Omental fat pad (tissue), 4 donors: ENCODE measurements at places on chromosomes 3 and 15. TPM values are rescaled to one million over a fixed set of nuclear protein-coding genes. Genes with fewer than 3 reads are reported as not detected.

The UNC13C gene
- total RNA-seq: under 0.01 TPM

The WDR93 gene
- total RNA-seq: 1.1 TPM

The PTX3 gene
- total RNA-seq: 727 TPM

The MTMR10 gene
- 42.4 TPM for total RNA-seq

The TGM5 gene
- total RNA-seq: not detected

The PDIA5 gene
- 12.0 TPM for total RNA-seq

GRCh38 chr3:121793078-121793477 is 41.8 kb downstream of the IQCB1 start:
- DNase-seq: no peak

DNA sequence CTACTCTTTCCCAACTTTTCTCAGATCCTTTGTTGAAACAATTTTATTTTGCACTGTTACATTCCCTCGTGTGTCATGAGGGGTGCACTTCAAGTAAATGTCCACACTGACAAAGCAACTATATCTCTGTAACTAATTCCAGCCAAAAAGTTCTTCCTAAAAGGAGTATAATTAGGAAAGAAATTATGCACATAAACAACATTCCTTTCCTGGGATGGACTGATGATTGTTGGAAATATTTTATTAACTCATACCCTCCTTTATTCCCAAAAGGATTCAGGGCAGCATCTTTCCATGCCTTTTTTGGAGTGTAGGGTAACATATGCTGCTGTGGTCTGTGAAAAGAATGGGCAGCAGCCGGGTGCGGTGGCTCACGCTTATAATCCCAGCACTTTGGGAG is 426.1 kb upstream of the THBS1 start:
- DNase-seq: no peak

DNA sequence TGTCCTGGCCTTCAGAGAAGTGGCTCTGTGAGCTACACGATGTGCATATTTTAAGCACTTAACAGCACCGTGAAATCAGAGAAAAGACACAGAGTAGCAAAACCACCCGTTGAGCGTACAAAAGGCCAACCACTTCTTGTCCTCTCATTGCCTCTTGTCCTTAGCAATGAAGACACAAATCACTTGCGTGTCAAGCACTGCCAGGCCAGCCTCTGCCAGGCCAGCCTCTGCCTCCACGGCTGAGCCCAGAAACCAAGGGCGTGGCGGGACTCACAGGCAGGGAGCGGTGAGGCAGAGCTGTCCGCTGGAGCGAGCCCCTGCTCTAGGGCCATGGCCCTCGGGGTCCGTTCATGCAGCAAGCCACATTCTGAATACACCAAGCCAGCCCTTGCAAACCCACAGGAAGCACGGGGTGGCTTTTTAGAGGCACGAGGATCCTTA is 4.0 kb downstream of the MUC4 start:
- DNase-seq: no peak

DNA sequence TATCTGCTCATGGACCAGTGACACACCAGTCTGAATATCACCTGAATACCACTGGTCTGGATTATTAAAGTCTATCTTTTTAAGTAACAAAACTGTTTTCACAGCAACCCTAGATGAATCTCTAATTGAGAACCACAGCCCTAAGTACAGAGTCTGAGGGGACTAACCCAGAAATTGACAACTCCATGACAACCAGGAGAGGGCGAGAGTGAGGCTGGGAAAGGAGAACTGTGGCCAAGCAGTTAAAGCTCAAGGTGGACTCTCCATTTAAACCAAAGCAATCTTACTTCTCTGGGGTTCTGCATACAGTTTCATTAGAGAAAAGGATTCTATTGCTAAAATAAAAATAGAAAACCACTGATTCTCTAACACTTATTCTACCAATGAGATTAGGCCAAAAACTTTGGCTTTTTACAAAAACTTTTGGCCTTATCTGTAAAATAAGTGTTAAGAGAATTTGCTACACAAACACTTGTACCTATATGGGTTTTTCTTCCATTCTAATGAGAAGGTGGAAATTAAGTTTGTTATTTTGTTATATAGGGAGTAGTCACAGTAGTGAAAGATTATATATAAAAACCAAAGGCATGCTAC is 11.4 kb downstream of the NEK10 start:
- no peak for DNase-seq

DNA sequence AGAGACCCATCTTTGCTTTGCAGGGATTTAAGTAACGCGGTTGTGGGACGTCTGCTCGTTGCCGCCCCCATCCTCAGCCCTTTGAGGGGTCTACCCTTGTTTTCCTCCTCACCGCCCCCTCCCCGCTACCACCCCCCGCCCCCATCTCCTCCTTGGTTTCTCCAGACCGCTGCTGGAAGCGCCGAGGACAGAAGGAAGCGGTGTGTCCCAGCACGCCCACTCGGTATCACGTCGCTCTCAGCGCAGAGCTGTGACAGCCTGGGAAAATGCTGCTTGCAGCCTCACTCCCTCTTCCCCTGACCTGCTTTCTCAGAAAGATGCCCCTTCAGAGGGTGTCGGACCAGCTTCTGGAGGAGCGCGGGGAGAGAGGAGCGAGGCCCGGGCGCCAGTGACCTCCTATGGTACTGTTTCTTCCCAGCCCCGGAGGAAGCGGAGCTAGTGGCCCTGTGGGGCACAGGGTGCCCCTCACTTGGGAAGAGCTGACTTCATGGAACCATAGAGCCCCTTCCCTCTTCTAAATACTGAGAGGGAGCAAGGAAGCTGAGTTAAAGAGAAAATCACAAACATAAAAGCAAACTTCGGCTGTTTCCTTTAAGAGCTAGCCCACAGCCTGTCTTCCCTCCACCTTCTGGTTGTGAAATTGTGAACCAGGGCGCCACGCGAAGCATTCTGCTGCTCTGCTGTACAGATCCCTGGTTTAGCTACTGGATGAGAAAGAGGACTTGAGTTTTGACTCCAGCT is 698 bp downstream of the IL1RAP start:
- DNase-seq: no peak
